Fibroblast of mammary gland (primary cell): ENCODE measurements at places on chromosomes 1 and 21.

GRCh38 chr1:232728507-232729263 lies 76.5 kb upstream of the MAP10 start:
- peak; percentile 95 for DNase-seq

DNA sequence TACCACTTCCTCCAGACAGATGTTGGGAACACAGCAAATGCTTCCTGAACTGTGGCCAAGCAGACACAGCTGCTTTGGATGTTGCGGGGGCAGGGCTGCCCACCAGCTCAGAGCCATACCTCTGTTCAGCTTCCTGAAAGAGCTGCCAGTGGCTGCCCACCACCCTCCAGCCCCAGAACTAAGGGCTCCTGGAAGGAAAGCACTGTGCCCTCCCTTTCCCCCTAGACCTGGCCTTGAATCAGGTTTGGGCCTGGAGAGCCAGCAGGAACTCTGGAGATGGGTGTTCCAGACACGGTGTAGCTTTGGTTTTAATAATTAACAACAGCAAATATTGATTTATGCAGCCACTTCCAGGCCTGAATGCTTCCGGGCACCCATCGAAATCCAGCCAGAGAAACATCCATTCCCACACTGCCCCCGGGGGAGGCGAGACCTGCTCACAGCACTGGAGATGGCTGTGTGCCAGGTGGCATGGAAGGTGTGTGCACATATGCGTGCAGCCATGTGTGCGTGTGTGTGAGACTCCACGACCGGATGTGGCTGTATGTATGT lies 45.7 kb downstream of the RAP1GAP start:
- DNase-seq = no peak

- DNase-seq = peak; percentile 15
These were observed 59.5 kb downstream of the PIK3R3 start for GRCh38 chr1:46072975-46073374.

GRCh38 chr1:201933840-201934430 lies 12.4 kb downstream of the LMOD1 start:
- no peak for DNase-seq
